NCI-H82 (cell line): ENCODE measurements at places on chromosomes 6 and 20.

DNA sequence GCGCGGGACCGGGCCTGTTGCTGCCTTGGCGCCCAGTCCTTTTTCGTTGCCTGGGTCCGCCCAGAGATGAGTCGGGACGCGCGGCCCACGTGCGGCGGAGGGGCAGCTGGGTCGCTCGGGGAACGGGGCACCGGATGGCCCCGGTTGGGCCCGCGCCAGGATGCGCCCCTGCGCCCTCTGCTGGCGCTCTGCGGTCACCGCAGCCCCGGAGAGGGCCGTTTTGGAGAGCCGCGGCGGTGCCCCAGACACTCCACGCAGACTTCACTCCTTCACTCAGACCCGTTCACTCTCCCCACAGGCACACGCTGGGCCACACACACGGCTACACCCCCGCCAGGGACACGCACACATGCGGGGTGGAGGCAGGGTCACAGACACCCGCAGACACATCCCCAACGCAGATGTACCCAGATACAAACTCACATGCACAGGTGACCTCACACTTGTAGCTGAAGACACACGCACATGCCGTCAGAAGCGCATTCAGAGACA lies 38.8 kb downstream of the SRC start:
- DNase-seq = peak; percentile 72

DNA sequence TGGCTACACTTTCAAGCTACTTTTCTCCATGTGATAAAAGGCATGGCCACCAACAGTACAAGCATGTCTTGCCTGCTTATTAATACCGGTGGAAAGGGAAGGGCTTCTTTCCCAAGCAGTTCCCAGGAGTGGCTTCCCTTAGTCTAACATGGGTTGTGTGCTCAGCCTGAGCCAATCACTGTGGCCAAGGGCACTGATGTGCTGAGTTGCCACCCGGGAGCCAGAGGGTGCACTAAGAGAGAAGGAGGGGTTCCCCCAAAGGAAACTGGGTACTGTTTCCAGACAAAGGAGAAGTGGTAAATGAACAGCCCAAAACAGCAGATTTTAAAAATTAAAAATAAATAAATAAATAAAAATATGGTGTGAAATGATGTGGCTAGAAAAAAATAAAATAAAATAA lies 68.5 kb downstream of the BANF2 start:
- no peak for DNase-seq

DNA sequence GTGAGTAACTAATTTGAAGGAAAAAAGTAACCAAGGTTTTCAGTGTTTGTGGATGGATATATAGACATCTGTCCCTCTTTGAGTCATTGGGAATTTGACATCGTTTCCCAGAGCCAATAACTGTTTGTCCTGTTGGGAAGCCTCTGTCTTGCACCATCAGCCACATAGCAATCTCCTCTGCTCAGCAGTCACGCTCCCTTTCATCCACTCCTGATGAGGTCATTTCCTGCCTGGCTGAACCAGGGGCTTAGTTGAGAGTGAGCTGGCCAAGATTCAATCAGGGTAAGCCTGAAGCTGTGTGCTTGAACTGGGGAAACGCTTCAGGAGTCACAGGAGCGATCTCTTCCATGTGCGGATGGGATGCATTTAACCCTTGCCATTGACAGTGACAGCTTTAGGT lies 121.5 kb upstream of the FOXQ1 start:
- DNase-seq = peak; percentile 65

GRCh38 chr6:42255050-42255449 lies 37.4 kb upstream of the MRPS10 start:
- no peak for DNase-seq

- DNase-seq = no peak
Observed at GRCh38 chr20:50877232-50877743, 53.9 kb downstream of the ADNP start.

GRCh38 chr6:104859225-104860146 lies at the start of gene HACE1:
HACE1 (minus strand) TSS chr6:104859919; CDS start chr6:104859642, 277 bp downstream.
- peak; percentile 92 for DNase-seq

DNA sequence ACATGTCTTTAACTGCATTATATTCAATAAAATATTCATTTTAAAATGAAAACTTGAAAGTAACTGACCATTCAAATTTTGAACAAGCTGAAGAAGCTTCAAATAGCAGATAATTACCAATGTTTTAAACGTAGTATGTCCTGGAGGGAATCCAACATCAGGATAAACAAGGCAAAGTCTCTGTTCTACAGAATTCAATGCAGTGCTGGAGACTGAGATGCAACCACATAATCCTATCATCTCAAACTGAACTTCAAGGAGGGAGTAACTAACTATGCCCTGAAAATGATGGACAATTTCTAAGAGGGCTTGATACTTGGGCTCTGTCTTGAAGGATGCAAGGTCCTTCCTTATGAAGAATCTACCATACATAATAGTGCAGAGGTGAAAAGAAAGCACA lies 100.7 kb downstream of the PRKN start:
- DNase-seq = no peak

DNA sequence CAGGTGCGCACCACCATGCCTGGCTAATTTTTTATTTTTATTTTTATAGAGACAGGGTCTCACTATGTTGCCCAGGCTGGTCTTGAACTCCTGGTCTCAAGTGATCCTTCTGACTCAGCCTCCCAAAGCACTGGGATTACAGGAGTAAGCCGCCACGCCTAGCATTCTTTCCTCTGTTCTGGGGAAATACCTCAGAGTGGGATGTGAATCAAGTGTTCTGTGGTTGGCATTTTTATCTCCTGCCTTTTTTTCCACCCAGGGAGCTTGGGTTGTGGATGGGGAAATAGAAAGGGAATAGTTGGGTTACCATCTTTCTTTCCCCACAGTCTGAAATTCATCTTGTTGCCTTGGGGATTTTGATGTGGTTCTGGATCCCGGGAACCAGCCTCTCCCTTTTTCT lies 24.1 kb downstream of the TFAP2C start:
- DNase-seq = no peak

DNA sequence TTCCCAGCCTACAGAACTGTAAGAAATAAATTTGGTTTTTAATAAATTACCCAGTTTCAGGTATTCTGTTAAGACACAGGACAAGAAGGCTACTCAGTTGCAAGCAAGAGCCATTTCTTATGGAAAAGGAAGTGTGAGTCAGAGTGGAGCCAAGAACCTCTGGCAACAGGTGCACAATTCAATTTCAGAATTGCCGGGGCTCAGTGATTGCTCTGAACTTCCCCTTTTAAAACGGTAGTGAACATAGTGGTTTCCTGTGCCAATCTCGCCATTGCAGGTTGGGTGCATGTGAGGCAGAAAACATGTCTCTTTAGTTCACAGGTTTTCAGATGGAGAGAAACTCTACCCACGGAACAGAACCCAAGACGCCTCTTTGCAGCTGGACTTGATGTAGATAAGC lies 16.4 kb downstream of the PIGT start:
- no peak for DNase-seq

- DNase-seq = no peak
Observed at GRCh38 chr6:38483526-38483925, 156.2 kb downstream of the BTBD9 start.

DNA sequence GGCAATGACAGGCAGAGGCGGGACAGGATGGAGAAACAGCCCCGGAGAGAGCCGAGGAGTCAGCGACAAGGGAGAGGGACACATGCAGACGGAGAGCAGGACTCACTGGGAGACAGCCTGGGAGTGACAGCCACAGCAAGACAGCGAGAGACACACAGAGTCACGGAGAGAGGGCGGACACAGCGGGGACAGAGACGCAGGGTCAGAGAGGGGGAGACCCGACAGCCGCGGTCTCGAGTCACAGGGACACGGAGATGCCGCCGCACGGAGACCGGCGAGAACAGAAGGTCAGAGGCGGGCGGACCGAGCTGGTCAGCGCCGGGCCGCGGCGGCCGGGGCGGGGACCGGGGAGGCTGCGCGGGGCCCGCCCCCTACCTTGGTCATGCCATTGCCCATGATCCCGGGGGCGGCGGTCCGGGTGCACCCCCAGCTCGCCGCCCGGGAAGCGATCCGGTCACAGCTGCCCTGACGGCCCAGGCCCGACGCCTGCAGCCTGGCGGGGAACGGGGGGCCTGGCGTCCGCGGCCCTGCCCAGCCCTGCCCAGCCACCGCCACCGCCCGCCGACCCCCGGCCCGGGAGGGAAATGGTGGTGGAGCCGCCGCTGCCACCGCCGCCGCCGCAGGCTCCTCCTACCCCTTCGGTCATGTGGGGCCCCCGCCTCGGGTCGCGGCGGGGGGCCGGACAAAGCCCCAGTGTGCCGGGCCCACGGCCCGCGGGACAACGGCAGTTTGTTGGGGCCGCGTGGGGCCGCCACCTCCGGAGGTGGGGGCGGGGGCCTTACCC lies at the start of the genes DUSP15 and TTLL9:
TSS of gene DUSP15 (minus strand) at position 586 of the 784 bp plus-strand sequence. CDS start at position 396, 190 bp downstream.
TSS of gene TTLL9 (plus strand) at position 693 of the 784 bp plus-strand sequence. CDS start 493 bp downstream, outside the sequence.
- peak; percentile 48 for DNase-seq

GRCh38 chr6:34384321-34385153 lies 7.9 kb downstream of the NUDT3 start:
- DNase-seq = no peak

GRCh38 chr6:77463308-77463860 lies at the start of gene HTR1B:
HTR1B (minus strand) TSS chr6:77463491; CDS start chr6:77463403, 88 bp downstream.
- no peak for DNase-seq

- no peak for DNase-seq
Observed at GRCh38 chr20:15814360-15814759, 758.9 kb downstream of the KIF16B start.

- no peak for DNase-seq
Observed at GRCh38 chr6:39706819-39707335, 18.3 kb downstream of the KIF6 start.

DNA sequence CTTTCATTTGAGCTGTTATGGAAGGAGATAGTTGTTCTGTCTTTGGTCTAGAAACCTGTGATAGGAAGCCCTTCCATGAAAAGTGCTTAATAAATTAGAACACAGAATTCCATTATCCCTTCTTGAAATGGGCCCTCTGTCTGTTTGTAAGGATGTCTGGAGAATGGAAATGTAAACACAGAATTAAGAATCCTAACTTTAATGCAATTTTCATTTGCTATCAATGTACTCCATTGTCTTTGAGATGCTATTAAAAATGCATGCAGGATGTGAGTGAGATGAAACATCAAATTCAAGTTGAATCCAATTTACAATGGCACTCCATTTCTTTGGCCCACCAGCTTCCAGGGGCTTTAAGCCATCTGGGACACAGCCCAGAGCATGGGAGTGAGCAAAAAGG lies 13.9 kb upstream of the AARS2 start:
- DNase-seq = peak; percentile 67

- no peak for DNase-seq
Observed at GRCh38 chr6:49980898-49981297, 11.5 kb upstream of the DEFB113 start.

DNA sequence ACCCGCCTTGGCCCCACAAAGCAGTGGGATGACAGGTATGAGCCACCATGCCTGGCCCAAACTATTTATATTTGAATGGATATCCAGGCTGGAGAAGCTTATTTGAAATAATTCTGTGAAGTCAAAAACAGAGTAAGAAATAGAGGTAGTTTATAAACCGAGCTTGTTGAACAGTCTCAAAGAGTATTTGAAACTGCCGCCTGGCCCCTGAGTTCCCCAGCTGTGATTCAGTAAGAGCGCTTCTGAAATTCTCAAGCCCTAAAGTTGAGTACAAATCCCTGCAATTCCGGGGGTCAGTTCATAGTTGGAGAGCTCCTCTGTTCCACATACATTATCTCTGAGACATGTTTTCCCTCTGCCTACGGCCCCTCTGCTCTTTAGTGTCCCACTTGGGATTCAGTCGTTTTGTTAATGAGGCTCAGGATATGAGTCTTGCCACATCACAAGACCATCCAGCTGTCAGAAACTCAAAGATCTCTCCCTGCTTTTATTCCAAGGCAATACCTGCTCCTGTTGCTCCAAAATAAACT lies 127.8 kb downstream of the SOD2 start:
- DNase-seq = no peak

DNA sequence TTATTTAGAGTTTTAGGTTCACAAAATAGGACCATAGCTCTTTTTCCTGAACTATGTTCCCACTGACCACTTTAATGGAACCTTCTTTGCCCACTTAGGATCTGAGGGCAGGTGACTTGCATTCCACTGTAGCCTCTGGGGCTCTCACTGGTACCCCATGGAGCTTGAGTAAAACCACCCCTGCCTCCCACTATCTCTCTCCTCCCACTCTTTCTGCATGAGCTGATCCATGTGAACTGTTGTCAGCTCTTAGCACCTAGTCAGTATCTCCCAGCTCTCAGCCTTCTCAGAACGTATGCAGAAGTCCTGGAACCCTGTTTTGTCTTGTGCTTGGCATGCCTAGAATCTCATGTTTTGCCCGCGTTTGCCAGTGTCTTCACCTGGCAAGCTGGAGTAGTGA lies 200.6 kb upstream of the SNX9 start:
- no peak for DNase-seq

DNA sequence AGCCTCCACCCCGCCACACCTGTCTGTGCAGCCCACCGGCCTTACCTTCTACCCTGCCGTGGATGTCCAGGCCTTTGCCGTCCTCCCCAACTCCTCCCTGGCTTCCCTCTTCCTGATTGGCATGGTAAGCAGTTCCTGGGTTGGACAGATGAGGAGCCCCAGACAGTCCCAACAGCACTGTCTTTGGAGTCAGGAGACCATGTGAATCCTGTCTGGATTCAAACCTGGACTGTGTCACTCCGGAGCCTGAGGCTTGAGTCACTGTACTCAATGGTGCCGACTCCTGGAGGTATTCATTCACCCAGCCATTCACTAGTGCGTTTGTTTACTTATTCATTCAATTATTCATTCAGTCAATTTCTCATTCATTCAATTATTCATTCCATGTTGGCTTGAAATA lies 20.0 kb upstream of the LBP start:
- DNase-seq = no peak

DNA sequence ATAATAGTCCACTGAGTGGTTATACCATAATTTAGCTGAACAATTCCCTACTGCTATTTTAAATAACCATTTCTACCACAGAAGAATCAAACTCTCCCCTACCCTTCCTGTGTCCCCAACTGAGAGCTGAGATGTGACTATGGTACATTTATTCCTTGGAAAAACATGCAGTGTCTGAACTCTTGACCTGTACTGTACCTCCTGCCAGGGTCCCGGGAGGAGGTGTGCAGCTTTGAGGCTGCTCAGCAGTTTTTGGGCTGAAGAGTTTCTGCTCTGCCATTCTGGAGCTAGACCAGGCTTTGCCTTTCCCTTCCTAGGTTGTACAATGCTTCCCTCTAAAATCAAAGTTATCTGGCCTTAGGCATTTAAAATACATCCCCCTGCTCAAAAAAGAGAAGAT lies 275.1 kb upstream of the SGK1 start:
- no peak for DNase-seq

- DNase-seq = no peak
Observed at GRCh38 chr6:27183060-27183832, 64.3 kb upstream of the PRSS16 start.

GRCh38 chr6:117444600-117444999 lies 18.9 kb upstream of the ROS1 start:
- DNase-seq = no peak

GRCh38 chr6:33249732-33250630 lies 21.7 kb downstream of the VPS52 start:
- peak; percentile 73 for DNase-seq

- no peak for DNase-seq
Observed at GRCh38 chr6:38302081-38302480, 337.6 kb downstream of the BTBD9 start.

DNA sequence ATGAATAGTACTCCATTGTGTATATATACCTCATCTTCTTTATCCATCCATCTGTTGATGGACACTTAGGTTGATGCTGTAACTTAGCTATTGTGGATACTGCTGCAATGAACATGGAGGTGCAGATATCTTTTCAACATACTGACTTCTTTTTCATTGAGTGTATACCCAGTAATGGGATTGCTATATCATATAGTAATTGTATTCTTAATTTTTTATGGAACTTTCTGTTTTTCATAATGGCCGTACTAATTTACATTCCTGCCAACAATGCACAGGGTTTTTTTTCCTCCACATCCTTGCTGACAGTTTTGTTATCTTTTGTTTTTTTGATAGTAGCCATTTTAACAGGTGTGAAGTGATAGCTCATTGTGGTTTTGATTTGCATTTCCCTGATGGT lies 5.2 kb downstream of the CCN2 start:
- DNase-seq = no peak
